ENCODE measurements at places on chromosomes 7 and 10.
A peak's percentile ranks its signal among the peaks of the same experiment; 100 is the strongest.

GRCh38 chr10:56469482-56469881 is 108.4 kb upstream of the ZWINT start:
- DNase-seq = no peak

DNA sequence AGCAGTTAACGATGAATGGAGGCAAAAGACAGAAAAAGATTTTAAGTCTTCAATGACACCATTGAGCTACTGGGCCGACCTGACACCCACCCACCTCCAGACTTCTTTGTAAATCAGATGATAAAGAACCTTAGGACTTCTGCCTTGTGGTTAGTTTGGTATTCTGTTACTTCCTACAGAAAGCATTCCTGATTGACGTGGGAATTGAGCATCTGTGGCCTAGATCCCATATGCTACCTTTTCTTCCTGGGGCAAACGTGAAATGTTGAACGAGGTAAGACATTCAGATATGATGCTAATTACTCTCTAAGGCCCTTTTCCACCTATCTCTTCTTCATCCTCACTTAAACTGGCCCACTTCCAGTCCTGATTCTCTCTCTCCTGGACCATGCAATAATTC is 10.2 kb downstream of the PRLHR start:
- DNase-seq = no peak

- DNase-seq = no peak
Measured at GRCh38 chr7:44313016-44313415, 12.4 kb downstream of the CAMK2B start.

DNA sequence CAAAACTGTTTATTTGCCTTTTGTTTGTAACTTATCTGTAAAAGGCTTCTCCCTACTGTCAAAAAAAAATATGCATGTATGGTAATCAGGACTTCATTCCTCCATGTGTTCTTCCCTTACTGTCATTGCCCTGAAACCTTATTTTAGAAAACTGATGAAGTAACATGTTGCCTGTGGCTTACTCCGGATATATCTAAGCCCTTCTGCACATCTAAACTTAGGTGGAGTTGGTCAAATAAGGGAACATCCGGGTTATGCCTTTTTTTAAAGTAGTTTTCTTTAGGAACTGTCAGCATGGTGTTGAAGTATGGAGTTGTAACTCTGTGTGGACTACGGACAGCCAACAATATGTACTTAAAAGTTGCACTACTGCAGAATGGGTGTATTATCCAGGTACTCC is 6.2 kb downstream of the SAR1A start:
- DNase-seq = peak; percentile 4

- no peak for DNase-seq
Measured at GRCh38 chr10:131034451-131034850, 277.1 kb downstream of the TCERG1L start.

GRCh38 chr7:2438186-2438585 is 34.8 kb downstream of the CHST12 start:
- no peak for DNase-seq

DNA sequence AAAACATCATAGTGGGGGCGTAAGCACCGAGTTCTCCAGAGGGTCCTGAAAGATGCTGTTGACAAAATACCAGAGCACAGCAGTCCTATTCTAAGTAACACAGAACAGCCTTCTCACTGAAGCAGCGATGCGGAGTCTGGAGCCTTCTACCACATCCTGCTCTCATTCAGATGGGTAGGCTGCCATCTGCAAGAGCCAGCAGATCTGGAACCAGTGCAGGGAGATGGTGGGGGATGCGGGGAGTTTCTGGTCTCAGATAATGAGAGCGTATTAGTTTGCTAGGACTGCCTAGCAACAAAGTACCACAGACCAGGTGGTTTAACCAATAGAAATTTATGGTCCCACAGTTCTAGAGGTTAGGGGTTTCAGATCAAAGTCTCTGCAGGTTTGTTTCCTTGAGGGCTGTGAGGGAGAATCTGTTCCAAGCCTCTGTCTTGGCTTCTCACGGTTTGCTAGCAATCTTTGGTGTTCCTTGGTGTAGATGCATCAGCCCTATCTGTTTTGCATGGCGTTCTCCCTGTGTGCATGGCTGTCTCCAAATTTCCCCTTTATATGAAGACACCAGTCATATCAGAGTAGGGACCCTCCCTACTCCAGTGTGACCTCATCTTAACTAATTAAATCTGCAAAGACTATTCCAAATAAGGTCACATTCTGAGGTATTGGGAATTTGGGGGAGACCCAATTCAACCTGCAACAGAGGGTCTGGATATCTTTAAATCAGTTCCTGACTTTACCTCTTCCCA is 52.0 kb upstream of the STEAP1B start:
- DNase-seq = no peak

- no peak for DNase-seq
Measured at GRCh38 chr10:4850397-4850796, 24.4 kb downstream of the AKR1E2 start.

- DNase-seq = no peak
Measured at GRCh38 chr7:138784692-138785091, 13.1 kb upstream of the TMEM213 start.

DNA sequence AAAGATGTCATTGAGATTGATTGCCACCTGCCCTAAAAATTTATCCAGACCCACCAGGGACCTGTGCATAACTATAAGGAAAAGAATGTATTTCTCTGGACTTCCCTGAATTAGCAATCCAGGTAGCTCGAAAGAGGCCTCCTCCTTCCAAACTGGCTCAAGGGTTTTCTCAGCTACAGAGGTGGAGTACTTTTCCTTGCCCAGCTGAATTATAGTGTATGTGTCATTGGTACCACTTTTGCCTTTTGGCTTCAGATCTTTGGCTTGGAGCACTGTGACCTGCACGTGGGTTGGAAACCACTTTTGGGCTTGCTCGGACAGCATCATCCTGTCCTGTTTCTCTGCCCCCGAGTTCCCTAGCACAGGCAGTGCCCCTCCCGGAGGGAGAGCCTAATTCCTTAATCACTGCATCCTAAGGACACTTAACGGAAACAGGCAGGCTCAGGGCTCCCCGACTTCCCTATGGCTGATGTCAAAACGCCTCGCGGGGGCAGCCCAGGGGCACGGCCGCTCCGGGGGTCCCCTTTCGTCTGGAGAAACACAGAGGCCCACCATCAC is 825 bp downstream of the RAB11FIP2 start:
- DNase-seq = no peak

DNA sequence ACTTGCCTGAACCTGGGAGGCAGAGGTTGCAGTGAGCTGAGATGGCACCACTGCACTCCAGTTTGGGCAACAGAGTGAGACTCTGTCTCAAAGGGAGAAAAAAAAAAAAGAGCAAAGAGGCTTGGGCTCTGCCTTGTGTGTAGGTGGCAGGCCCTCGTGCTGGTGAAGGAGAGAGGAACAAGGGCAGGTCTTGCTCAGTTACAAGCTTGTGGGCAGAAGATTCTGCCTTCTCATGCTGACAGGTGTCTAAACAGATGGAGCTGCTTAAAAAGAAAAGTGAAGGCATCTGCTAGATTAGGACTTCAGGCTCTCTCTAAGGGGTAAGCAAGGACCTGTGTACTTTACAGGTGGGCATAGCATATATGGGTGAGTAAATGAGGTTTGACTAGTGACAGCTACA is 65.5 kb upstream of the TRIM8 start:
- DNase-seq = no peak

DNA sequence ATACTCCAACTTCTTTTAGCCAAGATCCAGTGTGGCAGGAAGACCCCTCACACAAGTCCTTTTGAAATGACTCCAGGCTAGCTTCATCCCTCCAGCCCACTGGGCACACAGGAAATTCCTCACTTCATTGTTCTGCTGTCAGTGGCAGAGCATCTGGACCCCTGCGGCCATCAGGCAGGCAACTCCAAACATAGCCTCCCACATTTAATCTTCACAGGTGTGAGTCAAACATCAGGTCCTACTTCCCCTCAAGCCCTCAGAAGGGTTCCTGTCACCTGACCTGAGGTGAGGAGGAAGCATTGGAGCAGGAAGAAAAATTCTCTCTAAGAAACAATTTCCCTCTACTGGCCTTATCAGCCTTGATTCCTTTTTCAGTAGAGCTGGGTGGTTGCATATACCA is 51.1 kb upstream of the C1GALT1 start:
- DNase-seq = no peak

DNA sequence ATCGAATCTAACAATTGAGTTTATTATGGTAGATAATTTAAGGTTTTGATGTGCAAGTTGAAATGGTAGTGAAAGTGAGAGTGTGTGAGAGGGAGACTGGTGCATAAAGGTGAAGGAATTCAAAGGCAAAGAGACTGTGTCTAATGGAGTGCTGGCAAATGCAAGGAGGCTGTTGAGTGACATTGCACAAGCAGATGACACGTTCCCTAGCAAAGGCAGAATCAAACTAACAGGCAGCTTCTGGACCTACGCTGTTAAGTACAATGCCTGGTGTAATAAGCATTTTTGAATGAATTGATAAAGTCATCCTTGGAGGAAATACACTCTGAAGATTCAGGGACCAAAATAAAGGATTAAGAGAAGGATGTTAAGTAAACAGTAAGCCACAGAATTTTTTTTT is 11.7 kb upstream of the GPR141 start:
- DNase-seq = no peak

DNA sequence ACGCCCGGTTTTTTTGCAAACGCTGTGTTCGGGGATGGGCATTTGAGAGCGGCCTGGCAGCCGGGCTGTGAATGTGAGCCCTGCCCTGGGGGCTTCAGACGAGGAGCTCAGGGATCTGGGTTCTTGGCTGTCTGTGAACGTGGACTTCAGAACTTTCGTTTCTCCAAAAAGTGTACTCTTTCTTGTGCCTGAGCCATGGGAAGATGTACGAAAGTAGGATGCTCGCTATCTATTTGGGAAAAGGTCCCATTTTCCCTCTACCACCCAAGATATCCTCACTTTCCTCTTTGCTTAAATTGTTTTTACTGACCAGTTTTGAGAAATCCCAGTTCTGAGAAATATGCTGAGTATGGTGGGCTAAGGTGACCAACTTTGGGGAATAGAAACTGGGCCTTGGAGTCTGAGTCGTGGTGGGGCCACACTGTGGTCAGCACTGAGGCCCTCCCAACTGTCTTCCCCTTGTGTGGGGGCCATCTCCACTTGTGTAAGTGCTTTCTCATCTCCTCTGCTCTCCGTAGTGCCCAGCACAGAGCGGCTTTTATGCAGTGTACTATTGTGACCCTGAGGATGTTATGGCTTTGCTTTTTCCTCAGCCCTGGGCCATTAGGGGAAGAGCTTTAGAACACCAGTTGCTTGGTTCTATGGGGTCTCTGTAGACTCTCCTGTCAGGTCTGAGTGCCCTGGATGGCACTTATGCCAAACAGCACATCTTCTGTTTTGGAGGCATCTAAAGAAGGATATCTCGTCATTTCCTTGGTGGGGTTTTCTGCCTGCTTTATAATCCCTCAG is 918 bp downstream of the DBNL start:
- no peak for DNase-seq

DNA sequence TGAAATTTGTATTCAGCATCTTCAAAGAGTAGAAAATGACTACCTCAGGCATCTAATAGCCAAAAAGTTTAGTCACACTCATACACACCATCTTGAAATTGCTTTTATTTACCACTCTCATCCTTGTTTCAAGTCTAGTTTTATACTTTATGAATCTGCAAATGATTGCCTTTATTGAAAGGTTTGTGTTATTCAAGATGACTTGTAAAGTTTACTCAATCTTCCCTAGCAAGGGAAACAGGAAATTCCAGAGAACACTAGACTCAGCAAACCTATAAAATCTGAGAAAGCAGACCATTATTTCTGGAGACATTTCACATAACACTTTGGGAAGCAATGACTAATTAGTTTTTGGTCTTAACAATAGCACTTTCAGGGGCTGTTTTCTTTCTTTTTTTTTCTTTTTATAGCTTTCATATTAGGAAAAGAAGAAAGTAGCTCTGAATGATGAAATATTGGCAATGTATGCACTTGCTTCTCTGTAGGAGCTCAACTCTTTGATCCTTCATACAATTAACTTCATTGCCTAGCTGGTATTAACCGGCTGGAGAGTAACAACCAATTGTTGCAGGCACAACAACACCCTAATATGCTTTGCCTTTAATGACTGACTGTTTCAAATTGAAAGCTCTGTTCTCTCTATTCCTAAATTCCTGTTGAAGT is 68.9 kb upstream of the HDAC9 start:
- DNase-seq = no peak

GRCh38 chr10:88138319-88138848 is 275.0 kb downstream of the PTEN start:
- no peak for DNase-seq

GRCh38 chr10:16742165-16742960 is 74.9 kb downstream of the RSU1 start:
- no peak for DNase-seq

DNA sequence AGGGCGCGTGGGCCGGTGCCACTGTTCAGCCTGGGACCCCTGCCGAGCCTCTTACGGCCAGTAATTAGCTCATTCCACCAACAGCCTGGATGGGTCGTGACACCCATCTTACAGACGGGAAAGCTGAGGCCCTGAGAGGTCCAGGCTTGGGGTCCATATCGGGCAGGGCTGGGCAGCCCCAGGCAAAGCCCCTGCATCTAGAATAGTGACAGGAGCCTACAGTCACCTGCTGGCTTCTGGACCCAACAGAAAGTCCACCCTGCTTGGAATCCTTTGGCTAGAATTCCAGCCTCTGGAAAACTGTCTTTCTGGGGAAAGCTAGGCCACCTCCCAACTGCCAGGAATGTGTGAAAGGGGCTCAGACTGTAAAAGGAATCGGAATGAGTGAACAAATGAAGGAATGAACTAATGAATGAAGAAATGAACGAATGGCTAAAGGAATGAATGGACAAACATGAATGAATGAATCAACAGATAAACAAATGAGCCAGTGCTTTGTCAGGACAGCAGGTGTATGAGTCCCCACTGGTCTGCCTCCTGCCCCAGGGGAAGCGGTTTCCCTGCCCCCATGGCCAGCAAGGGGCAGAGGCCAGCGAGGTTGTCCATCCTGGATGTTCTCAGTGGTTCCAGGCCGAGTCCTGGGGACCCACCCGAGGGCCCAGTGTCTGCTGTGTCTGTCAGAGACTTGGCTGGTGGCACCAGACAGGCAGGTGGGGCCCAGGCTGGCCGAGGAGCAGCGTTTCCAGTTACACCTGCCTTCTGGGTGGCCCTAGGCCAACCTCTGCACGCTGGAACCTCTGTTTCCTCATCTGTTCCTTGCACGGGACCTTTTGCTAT is 24.1 kb upstream of the PDGFA start:
- no peak for DNase-seq

DNA sequence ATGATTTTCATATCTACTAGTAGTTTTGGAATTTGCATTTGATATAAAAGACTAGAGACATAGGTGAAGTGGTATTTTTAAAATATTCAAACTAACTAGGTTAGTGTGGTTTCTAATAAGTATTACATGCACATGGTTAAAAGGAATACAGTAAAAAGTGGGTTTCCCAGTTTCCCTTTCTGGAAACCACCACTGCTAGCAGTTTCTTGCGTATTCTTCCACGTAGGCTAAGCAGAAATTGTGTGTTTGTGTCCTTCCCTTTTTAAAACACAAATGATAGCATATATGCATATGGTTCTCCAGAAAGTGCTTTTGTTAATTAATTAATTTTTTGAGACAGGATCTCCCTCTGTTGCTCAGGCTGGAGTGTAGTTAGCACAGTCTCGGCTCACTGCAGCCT is 15.4 kb downstream of the NRF1 start:
- DNase-seq = no peak

- DNase-seq = no peak
Measured at GRCh38 chr7:158270856-158271413, 316.7 kb downstream of the PTPRN2 start.

Data from GDM1 (cell line).